ENCODE measurements at places on chromosomes 12 and 14.

GRCh38 chr12:49043856-49044258 is 16.7 kb downstream of the KMT2D start:
- DNase-seq, result peak; percentile 79

DNA sequence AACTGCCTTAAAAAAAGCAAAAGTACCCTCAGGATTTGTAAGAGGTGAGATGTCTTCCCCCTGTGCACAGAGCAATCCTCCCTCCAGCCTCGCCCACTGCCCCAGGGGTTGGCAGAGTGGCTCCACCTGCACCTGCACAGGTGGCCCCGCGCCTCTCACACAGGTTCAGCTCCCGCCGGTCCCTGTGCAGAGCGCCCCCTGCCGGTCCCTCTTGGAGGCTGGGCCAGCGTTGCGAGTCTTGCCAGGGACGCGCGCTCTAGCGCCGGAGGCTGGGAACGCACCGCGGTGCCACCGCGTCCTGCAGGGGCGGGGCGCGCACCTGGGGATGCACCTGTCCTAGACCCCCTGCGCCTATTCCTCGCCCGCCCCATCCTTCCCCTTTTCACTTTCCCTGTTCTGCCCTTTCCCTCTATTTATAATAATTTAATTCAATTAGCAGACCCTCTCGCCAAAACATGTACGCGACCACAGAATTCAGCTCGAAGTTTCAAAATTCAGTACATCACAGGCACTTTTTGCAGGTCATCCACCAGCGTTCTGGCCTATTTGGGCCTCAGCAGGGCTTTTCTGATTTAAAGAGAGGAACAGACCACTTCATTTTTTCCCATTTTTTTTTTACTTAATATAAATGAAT is 618.6 kb downstream of the AACS start:
- peak; percentile 81 for DNase-seq

DNA sequence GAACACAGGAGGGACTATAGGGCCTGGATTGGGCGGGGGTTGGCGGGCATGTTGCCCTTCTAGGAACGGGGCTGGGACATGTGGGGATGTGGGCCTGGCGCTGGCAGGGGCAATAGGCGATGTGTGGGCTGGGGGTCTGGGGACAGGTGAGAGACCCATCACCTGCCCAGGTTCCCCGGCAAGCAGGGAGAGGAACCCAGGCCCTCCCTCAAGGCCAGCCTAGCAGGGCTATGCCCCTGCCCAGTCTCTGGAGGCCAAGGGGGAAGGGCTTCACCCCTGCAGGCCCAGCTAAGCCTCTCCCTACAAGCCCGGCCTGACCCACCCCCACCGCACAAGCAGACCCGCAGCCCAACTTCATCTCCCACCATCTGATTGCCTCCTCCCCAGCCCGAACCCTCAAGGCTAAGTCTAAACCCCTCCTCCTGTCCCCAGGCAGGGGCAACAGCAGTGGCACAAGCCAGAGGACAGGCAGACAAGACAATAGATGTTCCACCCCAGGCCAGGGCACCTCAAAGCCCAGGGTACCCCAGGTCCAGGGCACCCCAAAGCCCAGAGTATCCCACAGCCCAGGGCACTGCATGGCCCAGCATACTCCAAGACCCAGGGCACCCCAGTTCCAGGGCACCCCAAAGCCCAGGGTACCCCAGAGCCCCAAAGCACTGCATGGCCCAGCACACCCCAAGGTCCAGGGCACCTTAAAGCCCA is 6.5 kb downstream of the JAG2 start:
- DNase-seq, result peak; percentile 15

GRCh38 chr12:124464830-124465229 is 102.6 kb downstream of the NCOR2 start:
- no peak for DNase-seq

- DNase-seq, result no peak
Measured at GRCh38 chr12:57722716-57723629, 15.6 kb downstream of the AGAP2 start.

DNA sequence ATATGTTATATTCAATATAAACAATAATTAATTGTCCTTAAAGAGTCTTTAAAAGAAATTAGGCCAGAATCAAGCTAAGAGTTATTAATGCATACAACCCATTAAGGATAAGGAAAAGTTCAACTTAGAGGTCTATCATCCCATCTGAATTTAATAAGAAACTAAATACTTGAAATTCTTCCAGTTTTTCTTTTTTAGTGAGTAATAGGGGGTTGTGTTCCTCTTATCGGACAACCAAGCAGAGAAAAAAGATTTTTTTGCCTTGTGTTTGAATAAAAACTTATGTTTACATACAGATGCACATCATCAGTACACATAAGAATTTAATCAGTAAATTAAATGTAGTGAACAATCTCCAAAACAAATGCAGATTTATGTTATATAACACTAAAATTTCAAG is 32.5 kb downstream of the PAWR start:
- DNase-seq, result no peak

DNA sequence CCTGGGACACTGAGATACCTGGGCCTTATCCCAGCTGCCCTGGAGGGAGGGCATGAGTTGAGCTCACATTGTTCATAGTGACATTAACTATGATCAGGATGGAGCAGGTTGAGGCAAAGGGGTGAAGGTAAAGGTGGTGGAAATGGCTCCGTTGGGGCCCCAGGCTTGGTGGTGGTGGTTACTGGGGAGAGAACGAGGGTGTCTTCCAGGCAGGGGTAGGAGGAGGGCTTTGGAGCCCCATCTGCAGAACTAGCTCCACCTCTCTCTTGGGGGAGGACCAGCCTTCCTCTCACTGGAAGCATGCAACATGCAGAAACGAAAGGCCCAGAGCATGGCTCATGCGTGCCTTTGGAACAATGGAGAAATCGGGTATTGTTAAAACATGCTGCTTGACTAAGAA is 217.0 kb downstream of the SLC41A2 start:
- no peak for DNase-seq

DNA sequence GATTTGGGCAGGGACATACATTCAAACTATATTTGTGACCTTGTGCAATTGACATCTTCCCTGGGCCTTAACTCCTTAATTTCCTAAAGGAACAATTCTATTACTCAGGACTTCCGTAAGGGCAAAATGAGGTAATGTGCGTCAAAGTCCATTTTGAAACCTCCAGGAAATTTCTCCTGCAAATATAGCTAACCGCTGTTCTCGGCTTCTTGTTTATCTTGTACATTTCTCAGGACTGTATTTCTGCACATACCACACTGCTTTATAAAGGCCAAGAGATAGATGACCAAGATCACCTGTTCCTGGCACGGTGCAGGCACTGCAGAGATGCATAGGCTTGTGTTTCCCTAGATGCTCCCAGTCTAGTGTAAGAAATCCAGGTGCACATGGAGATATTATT is 1009.4 kb downstream of the BCL11B start:
- no peak for DNase-seq

GRCh38 chr12:78192979-78193378 is 362.3 kb downstream of the NAV3 start:
- no peak for DNase-seq

- DNase-seq, result no peak
Measured at GRCh38 chr12:110563702-110564470, 19.2 kb downstream of the PPTC7 start.

Data from mesendoderm (in vitro differentiated cells).